Naive B cell (primary cell): ENCODE measurements at places on chromosomes 16 and 17. TPM values are rescaled to one million over a fixed set of nuclear protein-coding genes. Genes with fewer than 3 reads are reported as not detected.

The PTX4 gene
- not detected for polyA plus RNA-seq

The CPHXL2 gene
- polyA plus RNA-seq, result not detected

The KIF18B gene
- polyA plus RNA-seq, result not detected

The MYH8 gene
- not detected for polyA plus RNA-seq

The FBXL19 gene
- polyA plus RNA-seq, result not detected

The LAT gene
- polyA plus RNA-seq, result 3.7 TPM

The TNP2 gene
- not detected for polyA plus RNA-seq

The KRTAP4-4 gene
- not detected for polyA plus RNA-seq

The CSH2 gene
- polyA plus RNA-seq, result not detected

The FBXW10 gene
- not detected for polyA plus RNA-seq

The ACSM5 gene
- polyA plus RNA-seq, result not detected

The DHX38 gene
- polyA plus RNA-seq, result 15.3 TPM

The C17orf50 gene
- polyA plus RNA-seq, result not detected

The PSMD3 gene
- polyA plus RNA-seq, result 61.9 TPM

The ERAL1 gene
- polyA plus RNA-seq, result 37.0 TPM

The ANKRD40CL gene
- not detected for polyA plus RNA-seq

The PITPNM3 gene
- polyA plus RNA-seq, result 0.07 TPM

The DNAJA3 gene
- 44.6 TPM for polyA plus RNA-seq

The MEOX1 gene
- polyA plus RNA-seq, result 0.12 TPM

The CDH13 gene
- 0.13 TPM for polyA plus RNA-seq

The CRYBA1 gene
- polyA plus RNA-seq, result not detected

The SERPINF2 gene
- not detected for polyA plus RNA-seq

The ESRP2 gene
- polyA plus RNA-seq, result 0.87 TPM

The CA7 gene
- not detected for polyA plus RNA-seq
